WERI-Rb-1 (cell line): ENCODE measurements at places on chromosomes 13 and 19.

DNA sequence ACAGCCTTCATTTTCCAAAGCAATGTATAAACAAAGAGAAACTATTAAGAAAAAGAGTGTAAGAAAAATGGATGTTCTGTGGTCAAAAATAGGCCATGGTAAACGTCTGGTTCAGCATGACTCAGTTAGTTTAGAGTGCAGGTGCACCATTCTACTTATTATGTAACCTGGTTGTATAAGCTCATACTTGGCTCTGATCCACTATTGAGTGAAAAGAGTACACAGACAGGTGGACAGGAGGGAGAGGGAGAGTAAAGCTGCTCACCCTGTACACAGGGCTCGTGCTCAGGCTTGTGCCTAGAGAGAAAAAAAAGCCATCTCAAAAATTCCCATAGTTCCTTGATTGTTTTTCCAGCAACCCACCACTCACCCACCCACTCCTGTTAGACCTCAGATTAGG lies 85.8 kb upstream of the ZNF91 start:
- no peak for DNase-seq

- peak; percentile 49 for DNase-seq
These were observed 1251.9 kb upstream of the SLC10A2 start for GRCh38 chr13:104318121-104318520.

DNA sequence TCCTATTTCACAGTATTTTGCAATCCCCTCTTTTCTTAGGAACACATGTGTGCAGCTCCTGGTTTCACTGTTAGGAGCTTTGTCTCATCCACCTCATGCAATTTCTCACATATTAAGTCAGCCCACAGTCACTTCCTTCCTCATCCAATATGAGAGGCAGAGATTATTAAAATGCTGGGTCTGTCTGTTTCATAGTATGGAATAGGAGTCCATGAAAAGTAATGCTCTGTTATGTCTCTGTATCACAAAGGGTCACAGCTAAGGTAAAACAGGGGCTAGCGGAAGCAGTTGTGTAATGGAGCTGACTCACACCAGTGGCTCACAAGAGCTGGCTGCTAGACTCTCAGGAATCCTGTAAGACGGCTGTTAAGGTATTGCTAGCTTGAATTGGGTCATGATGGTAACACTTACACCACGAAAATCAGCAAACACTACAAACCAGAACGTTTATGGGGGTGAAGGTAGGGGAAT lies 216.5 kb downstream of the EFNB2 start:
- no peak for DNase-seq

DNA sequence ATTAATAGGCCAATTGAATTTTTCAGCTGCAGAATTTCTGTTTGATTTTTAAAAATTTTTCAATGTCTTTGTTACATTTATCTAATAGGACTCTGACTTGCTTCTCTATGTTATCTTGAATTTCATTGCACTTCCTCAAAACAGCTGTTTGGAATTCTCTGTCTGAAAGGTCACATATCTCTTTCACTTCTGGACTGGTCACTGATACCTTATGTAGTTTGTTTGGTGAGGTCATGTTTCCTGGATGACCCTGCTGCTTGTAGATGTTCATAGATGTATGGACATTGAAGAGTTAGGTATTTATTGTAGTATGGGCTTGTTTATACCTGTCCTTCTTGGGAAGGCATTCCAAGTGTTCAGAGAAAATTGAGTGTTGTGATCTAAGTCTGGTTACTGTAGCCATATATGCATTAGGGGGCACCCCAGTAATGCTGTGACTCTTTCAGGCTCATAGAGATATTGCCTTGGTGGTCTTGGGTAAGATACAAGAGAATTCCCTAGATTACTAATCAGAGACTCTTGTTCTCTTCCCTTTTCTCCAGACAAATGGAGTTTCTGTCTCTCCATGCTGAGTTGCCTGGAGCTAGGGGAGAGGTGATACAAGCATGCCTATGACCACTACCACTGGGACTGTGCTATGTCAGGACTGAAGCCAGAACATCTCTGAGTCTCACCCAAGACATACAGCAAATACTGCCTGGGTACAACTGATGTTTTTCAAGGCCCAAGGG lies 27.8 kb downstream of the RFC3 start:
- DNase-seq: no peak

DNA sequence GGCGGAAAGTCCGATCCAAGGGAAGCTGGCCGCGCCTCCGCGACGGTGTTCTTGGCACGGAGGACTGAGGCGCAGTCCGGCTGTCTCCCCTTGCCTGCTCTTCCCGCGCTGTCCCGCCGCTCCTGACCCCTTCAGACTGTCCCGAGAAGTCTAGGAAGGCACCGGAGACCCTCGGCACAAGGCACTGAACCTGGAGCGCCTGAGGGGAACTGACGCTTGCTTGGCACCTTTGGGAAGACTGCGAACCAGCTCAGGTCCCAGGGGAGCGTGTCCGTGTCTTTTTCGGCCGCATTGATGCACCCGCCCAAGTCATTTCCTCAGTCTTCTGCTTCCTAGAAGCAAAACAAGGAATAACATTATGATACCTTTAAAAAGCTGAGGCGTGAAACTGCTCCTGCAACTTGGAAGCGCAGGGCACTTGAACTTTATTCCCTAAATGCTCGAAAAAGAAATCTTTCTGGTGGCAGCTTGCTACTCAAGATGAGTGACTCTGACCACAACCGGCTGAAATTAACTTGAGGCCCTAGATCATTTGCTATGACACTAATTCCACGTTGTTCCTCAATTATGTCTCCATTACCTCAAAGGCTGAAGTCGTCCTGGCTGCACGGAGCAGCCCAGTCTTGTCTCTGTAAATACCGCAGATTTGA lies 735 bp upstream of the FLT1 start:
- DNase-seq: no peak

DNA sequence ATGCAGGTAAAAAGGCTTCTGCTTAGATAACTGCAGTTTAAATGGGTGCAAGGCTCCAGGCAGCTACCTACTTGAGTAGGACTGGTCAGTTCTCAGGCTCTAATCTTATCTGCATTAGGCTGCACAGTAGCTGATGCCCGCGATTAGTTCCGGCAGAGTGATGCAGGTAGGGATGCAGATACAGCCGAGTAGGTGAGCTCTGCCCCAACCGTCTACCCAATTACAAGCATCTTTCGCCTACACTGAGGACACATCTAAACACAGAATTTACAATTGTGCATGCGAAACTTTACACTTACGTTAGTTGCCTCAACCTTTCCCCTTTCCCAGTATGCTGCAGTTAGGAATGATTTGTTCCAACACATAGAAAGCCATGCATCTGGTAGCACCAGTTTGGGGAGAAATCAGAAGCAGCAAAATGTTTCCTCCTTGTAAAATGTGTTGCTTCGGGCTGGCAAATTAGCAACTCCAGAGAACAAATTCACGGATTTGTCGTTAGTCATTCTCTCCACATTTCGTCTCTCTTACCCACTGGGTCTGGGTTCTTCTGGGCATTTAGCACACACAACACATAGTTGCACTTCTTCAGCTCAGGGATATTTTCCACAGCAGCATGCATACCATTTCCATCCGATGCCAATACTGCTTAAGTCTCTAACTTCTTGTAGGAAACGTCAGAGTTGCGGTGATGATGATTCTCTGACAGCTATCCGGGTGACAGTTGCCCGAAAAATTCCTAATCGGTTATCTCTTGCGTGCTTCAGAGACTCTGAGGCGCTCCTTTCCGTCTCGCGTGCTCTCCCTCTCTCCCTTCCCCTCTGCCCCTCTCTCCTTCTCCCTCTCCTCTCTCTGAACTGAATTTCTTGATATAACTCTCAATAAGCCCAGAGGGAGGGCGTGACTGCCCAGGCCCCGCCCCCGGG lies at the start of gene PCDH9:
Gene PCDH9, minus strand, starts transcription at position 856 of the 923 bp plus-strand sequence. CDS start 1,896 bp downstream, outside the sequence.
- peak; percentile 31 for DNase-seq

GRCh38 chr13:37479916-37480315 lies 118.7 kb downstream of the POSTN start:
- DNase-seq: no peak

DNA sequence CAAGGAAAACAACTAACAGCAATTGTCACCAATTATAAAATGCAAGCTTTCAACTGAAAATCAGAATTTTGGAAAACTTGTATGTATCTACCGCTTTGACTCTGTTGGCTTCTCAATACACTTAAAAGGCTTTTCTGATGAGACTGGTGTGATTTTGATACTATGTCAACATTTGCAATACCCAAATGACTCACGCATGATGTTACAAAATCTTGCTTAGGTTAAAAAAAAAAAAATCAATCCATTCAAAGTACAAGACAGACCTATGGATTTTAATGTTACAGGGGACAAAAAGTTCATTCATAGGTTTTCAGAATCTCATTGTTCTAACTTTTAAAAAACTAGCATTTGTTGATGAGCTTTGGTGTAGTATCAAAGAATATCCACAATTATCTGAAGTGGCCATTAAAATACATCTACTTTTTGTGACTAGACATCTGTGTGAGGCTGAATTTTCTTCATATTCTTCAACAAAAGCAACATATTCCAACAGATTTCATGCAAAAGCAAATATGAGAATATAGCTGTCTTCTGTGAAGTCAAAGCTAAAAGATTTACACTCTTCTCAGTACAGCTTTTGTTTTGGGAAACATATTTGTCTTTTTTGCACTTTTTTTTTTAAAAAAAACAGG lies 10.7 kb downstream of the ELF1 start:
- no peak for DNase-seq

- no peak for DNase-seq
These were observed 5.2 kb downstream of the LHFPL6 start for GRCh38 chr13:39597838-39598237.

DNA sequence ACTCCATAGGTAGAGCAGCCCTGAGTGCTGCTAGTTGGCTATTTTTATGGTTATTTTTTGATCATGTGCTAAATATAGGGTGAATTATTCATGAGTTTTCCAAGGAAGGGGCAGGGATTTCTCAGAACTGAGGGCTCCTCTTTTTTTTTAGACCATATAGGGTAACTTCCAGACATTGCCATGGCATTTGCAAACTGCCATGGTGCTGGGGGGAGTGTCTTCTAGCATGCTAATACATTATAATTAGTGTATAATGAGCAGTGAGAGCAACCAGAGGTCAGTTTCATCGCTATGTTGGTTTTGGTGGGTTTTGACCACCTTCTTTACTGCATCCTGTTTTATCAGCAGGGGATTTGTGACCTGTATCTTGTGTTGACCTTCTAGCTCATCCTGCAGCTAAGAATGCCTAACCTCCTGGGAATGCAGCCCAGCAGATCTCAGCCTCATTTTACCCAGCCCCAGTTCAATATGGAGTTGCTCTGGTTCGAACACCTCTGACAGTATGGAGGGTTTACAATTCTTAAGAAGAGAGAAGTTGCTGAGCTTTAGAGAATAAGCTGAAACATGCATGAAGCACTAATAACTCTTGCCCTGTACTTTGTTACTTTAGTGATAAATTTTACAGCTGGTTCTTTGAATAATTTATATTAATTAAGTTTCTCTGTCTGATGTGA lies 31.7 kb downstream of the CEACAM1 start:
- DNase-seq: no peak

GRCh38 chr13:91406619-91407018 lies 8.2 kb downstream of the GPC5 start:
- peak; percentile 69 for DNase-seq

DNA sequence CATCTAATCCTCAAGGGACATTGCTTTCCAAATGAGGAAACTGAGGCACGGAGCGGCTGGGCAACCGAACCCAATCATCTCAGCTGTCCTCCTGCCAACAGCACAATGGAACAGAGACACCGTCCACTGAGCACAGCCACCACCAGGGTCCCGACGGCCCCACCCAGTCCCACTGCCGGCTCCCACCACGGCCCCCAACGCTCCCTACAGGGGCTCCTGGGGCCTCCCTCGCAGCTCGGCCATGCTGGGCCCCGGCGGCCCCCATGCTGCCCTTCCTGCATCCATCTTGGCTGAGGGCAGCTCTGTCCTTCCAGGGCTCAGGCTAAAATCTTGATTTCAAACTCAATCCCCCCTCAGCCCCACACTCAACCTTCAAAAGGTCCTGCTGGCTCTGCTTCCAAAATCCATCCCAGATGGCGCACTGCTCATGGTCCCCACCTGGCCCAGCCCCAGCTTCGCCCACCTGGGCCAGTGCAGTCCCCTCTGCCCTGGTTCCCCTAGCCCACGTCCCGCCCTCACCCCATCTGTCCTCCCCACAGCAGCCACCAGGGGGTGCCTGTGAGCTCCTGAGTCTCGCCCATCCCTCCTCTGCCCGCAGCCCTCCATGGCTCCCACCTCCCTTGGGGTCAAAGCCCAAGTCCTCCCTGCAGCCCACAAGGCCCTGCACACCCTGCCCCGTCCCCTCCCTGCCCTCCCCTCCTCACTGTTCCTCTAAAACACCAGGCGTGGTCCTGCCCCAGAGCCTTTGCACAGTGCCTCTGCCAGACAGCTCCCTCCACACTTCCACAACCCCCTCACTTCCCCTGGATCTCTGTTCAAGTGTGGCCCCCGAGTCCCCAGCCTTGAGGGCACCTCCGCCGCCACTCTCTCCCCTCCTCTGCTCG lies 7.9 kb downstream of the PIP5K1C start:
- peak; percentile 77 for DNase-seq

DNA sequence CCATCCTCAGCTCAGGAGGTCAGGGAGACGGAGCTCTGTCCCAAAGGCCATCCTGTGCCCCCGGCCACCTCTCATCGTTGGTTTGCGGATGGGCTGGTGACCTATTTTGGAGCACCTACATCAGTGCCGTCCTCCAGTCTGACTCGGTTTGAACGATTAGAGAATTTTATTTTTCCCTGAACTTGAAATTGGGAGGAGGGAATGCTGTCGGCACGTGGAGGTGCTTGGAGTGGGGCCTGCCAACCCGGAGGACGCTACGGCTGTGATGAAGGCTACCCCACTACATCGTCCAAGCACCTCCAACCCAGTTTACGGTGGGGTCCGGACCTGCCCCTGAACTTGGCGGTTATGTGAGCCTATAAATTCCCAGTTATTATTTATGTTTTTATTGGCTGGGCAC lies 3.0 kb upstream of the ZNF554 start:
- no peak for DNase-seq

DNA sequence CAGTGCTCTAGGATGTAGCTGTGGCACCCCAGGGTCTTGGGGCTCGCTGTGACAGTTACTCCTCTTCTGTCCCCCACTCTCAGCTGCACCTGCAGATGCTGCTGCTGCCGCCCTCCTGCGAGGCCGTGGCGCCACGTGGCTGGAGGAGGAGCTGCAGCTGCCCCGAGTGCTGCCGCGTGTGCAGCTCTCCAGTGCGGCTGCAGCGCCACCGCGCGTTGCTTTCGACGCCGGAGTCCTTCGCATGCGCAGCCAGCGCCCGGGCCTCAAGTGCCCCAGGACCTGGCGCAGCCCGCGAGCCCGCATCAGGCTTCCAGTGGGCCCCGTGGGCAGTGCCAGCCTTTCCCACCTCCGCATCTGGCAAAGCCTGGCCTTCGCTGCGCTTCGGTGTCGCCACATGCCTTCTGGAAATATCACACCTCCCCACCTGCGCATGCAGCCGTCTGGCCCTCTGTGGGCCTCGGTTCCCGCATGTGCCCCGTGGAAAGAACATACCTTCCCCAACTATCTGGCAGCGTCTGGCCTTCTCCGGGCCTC lies 692 bp upstream of the ZNF580 start:
- no peak for DNase-seq
